ENCODE measurements at places on chromosomes 16 and 17.

DNA sequence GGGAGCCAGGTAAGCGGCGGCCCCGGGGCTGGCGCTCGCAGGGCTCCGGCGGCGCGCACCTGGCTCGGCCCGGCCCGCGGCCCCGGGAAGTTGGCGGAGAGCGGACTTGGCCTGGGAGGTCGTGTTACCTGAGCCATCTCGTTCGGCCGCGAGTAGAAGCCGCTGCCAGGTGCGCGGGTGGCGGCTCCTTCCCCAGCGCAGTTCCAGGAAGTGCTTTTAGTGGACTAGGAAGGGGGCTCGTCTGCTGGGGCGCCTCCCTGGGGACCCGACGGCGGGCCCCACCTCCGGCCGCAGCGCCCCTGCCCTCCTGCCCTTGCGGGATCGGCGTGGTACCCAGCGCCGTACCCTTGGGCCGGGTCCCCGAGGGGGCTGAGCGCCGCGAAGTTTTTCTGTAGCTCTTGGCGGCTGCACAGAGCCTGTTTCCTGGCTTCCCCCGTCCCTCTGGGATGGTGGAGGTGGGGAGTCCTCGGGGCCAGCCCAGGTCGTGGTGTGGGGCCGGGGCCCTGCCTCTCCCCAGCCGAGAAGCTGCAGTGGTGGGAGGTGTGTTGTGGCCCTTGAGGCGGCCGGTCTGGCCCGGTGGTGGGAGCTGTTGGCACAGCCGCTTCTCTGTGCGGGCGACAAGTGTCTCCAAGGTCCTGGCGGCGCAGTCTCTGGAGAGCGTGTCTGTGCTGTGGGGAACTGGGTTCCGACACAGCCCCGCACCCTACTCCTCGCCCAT is 96.9 kb downstream of the RAB11FIP4 start:
- no peak for DNase-seq

GRCh38 chr17:50560931-50561745 is 623 bp downstream of the CACNA1G start:
- DNase-seq = no peak

DNA sequence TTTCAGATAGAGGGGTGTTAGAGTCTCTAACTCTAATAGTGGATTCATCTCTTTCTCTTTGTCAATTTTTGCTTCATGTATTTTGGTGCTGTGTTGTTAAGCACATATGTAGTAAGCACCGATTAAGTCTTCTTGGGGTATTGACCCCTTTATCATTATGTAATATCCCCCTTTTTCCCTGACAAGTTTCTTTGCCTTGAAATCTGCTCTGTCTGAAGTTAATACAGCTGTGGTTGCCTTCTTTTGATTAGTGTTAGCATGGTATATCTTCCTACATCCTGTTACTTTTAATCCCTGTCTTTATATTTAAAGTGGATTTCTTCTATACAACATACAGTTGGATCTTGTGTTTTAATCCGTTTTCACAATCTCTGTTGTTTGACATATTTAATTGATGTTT is 60.6 kb downstream of the BCAS3 start:
- DNase-seq = no peak

GRCh38 chr17:16080366-16080765 is 80.7 kb downstream of the TTC19 start:
- no peak for DNase-seq

- DNase-seq = no peak
Observed at GRCh38 chr16:72284042-72284789, 112.3 kb upstream of the PMFBP1 start.

DNA sequence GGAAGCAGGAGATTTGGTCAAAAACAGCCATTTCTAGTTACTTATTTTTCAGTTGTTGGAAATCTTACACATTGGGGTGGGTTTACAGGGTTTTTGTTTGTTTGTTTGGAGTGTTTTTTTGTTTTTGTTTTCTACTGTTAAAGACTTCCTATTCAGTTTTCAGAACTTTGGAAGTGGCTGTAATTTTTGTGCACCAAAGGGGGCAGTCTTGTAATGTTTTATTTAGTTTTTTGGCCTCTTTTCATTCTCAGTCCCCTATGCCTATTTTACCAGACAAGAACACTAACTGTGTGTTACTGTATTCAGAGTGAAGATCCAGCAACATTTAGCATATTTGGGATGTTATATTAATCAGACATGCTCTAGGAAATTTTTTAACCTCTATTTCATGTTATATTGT is 20.6 kb downstream of the TPPP3 start:
- DNase-seq = no peak

DNA sequence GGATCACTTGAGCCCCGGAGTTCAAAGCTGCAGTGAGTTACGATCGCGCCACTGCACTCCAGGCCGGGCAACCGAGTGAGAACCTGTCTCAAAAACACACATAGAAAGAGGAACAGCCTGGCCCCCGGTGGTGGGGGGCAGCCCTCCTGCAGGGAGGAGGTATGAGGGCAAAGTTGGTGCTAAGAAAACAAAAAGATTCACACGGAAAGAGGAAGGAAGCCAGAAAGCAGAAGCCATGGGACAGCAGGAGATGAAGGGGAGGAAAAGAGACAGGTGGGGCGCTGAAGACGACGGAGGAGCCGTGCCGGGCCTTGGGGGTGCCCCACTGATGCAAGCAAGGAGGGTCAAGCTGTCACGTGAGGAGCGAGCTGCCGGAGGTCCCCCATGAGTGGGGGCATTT is 8.2 kb upstream of the C16orf74 start:
- DNase-seq = no peak

DNA sequence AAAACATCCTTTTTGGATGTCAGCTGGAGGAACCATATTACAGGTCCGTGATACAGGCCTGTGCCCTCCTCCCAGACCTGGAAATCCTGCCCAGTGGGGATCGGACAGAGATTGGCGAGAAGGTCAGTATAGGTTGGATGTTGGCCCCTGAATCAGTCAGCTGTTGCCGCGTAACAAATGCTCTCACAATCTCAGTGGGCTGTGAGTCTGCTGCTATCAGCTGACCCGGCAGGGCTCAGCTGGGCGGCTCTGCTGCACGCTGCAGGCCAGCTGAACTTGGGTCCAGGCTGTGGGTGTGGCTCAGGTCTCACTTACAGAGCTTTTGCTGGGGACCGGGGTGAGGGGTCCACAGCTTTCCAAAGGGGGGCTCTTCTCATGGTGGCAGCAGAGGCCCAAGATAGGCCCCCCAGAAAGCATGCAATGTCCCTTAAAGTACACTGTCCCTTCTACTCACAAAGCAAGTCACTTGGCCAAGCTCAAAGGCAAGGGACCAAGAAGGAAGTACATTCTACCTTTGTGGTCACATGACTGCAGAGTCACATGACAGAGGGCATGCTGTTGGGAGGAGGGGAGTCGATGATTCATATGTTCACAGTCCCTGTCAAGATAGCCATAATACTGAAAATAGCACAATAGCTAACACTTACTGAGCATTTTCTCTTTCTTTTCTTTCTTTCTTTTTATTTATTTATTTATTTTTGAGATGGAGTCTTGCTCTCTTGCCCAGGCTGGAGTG is 134.2 kb downstream of the ABCC1 start:
- DNase-seq = no peak

DNA sequence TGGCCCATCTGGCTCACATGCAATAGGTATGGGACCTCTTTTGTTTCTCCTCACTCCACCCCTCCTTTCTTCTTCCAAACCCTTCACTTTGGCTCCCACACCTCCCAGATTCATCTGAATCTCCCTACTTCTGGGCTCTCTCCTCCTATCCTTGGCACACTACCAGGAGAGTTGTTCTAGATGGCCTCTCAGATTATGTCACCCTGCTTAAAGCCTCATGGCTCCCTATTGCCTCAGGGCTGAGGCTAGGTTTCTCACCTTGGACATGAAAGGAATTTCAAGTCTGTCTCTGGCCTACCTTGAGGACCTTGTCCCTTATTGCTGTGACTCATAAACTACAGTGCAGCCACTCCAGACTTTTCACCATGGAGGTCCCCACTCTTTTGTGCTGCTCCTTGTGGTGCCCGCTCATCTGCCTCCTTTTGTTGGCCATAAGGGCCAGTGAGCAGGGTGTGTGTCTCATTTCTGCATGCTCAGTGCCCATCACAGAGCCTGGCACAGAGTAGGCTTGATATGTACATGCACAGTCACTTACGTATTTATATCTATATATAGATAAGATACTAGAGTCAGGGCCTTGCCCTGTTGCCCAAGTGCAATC is 1.0 kb upstream of the MFAP4 start:
- DNase-seq = no peak

GRCh38 chr17:69898601-69899000 is 176.4 kb upstream of the KCNJ16 start:
- DNase-seq = no peak

DNA sequence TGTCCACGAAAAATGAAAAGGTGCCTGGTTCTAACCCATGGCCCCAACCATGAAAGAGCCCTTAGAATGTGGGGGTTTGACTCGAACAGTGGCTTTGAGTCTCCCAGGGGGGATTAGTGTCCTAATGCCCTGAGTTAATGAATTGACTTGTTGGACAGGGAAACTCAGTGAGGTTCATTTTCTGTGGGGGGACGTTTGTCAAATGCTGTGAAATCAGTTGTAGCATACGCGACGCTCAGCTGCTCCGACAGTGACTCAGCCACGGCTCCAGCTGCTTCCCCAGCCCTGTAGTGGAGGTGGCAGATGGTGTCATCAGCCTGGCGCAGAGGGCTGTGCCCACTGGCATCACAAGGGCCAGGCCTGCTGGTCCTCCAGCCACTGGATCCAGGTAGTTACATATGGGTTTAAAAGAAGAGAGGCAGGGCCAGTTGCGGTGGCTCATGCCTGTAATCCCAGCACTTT is 3.9 kb upstream of the TMEM235 start:
- no peak for DNase-seq

All from stimulated activated CD4-positive, alpha-beta T cell treated with anti-CD3 and anti-CD28 coated beads, Interleukin-1b, Interleukin-23, amount 100 ng/mL, for 1 hour (primary cell).